ENCODE measurements at places on chromosomes 3 and 15.

- no peak for DNase-seq
These were observed 294.8 kb upstream of the NR2E3 start for GRCh38 chr15:71515375-71516186.

GRCh38 chr3:76470285-76470684 lies 569.6 kb upstream of the ROBO2 start:
- DNase-seq: no peak

DNA sequence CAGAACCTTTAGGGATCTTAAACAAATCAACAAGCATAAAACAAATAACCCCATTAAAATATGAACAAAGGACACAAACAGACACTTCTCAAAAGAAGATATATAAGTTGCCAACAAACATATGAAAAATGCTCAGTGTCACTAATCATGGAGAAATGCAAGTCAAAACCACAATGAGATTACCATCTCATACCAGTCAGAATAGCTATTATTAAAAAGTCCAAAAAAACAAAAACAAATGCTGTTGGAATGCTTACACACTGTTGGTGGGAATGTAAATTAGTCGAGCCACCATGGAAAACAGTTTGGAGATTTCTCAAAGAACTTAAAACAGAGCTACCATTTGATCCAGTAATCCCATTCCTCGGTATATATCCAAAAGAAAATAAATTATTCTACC lies 423.6 kb downstream of the OTOL1 start:
- no peak for DNase-seq

DNA sequence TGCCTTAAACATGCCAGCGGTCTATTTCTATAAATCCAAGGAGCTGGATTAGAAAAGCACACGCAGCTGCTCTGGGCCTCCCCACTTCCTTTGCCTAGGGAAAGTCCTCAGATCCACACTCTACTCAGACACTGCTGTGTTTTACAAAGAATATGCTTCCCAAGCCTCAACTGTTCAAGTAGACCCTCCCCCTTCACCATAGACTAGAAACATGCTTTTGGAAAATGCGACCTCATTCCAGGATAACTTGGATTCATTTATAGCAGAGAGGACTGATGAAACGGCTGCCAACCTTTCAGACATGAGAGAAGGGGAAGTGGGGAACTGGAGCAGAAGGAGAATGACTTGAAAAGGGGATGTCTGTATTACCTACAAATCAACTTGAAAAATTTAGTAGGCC lies 64.0 kb downstream of the P3H2 start:
- no peak for DNase-seq

DNA sequence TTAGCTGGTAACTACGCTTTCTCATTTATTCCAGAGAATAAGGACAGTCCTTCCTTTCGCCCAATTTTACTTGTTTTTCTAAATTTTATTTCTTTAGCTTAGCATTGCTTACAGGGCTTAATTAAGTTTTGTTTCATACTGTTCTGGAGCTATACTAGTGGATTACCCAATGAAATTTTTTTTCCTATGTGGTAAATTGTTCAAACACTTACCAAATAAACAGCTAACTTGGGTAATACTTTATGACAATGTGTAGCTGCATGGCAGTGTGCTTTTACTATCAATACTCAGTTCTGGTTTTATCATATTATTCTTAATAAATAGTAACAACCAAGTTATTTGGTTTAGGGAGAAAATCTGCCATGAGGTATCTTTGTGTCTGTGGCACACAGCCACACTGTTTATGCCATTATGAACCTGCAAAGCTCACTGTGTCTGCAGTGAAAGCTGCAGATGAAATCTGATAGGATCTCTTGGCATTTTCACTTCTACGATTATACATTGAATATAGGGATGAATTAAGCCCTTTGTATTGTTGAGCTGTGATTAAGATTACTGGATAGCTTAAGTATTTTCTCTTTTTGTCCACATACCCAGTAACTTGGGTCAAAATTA lies 37.2 kb downstream of the UBE2E2 start:
- no peak for DNase-seq

GRCh38 chr3:52408466-52408865 lies 36.4 kb downstream of the SEMA3G start:
- no peak for DNase-seq

DNA sequence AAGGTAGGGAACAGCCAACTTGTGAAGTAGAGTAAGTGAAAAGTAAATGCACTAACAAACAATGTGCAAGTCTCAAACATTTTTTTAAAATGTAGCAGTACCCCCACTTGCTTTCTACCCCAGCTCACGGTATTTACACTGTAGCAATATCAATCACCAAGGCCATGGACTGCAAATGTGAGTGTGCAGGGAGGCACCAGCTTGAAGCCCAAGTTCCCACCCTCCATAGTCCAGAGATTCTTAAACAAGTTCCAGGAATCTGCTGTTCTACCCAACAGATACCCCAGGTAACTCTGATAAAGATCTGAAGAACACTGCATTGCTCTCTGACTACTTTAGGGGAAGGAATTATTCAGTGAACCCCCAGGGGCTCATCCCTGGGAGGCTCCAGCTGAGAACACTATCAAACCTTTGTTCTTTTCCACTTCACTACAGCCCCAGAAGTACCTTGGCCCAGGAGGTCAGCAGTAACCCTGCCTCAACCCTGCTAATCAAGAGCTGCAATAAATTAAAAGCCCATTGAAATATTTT lies 86.1 kb downstream of the FOXP1 start:
- no peak for DNase-seq

DNA sequence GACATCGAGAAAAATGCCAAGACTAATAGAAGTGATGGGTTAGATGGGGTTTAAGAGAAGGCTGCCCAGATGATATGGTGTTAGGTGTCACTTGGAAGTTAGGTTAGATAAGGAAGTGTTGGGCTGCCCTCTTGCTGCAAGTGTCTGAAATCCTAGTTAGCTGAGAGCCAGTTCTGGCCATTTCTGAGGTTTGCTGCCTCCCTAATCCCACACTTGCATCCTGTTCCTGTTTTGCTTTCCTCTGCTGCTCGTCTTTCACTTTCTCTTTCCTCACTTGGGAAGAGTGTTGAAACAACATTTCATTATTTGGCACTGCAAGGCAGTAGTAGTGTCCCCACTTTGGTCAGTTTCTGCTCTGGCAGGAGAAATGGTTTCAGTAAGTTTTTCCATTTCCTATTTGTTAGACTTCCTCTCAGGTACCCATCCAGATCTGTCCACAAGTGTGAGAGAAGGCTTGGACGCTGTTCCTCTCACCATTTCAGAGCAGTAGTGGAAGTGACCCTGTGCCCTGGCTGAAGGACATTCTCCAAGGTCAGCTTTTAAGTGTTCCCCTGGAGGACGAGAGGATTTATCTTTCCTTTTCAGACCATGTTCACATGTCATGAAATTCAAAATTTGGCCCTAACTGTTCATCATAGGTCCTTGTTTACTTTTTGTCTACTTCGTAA lies 93.3 kb downstream of the ADAMTSL3 start:
- no peak for DNase-seq

- no peak for DNase-seq
These were observed 138.2 kb upstream of the ZNF385D start for GRCh38 chr3:21889166-21889565.

- no peak for DNase-seq
These were observed 54.7 kb downstream of the TP63 start for GRCh38 chr3:189685860-189686259.

GRCh38 chr3:141240286-141240685 lies 8.7 kb downstream of the PXYLP1 start:
- peak; percentile 40 for DNase-seq

DNA sequence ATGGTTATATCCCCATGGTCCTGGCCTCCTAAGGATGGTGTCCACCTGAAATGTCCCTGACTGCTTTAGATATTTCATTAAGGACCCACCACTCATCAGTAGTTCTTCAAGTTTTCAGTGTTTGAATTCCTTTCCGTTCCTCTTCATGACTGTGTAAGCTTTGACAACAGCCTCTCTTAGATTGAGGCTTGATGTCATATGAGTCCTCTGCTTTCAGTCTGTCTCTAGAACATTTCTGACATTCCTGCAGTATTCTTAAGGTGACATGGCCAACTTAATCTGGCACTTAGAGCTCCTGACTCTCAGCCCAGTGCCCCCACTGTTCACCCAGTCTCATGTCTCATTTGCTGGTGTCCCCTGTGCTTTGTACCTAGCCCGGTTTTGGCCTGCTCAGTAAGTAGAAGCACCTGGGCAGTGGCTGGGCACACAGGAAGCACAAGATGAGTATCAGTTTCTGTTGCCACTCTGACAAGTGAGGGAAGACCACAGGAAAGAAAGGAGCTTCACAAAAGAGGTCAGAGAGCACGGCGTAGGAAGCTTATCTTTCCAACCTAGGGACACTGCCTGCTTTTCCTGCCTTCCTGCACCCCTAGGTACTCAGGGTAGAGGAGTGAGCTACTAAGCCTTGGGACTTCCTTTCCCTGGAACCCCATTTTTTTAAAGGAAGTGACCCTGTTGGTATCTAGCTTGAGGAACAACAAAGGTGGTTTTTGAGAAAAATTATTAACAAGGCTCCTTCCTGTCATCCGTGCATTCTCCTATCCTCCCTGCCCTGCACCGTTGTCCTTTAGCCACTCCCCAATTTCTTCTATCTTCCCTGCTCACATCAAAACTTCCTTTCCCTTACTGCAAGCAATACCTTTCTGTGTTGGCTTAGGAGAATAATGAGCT lies 103.1 kb downstream of the KLHL25 start:
- DNase-seq: peak; percentile 29

DNA sequence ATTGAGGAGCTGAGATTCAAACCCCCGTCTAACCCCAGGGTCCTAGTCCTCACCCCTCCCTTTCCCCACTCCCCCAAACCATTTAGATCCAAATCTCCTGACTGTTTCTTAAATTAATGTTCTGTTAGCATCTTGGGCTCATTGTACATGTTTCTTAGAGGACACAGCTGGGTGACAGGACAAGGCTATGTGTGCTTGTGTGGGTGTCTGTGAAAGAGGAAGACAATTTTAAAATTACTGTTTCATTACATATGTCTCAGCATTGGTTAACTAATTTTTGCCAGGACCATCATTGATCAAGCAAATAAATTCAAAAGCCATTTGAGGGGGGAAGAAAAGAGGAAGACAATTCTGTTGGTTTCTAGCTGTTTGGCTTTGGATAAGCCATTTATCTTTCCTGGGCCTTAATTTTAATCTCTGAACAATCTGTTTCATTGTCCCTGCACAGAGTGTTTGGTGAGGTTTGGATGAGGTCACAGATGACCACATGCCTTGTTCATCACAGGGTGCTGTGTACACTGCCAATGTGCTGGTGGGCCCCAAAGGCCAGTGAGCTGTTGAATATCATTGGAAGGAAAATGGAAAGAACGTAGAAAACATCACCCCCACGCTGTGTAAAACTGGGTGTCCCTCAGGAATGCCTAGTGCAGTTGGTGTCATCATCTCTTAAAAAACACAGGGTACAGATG lies 51.9 kb downstream of the RPLP1 start:
- DNase-seq: no peak

- DNase-seq: no peak
These were observed 2.9 kb upstream of the PRKCD start for GRCh38 chr3:53157974-53158580.

DNA sequence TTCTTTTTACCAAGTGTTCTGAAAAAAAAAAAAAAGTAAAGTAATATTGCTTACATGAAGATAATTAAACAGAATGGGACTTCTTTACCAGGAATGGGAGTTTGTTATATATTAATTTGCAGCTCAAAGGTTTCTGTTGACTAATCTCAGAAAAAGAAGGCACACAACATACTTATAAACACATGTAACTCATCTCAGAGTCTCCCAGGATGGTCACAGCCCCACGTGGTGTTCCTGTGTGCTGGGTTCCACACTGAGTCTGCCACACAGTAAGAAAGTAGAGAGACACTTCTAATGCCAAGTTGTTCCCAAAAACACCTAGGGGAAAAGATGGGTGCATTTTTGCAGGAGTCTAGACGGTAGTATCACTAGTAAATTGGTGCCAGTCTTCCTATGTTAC lies 116.7 kb upstream of the ICE2 start:
- no peak for DNase-seq

DNA sequence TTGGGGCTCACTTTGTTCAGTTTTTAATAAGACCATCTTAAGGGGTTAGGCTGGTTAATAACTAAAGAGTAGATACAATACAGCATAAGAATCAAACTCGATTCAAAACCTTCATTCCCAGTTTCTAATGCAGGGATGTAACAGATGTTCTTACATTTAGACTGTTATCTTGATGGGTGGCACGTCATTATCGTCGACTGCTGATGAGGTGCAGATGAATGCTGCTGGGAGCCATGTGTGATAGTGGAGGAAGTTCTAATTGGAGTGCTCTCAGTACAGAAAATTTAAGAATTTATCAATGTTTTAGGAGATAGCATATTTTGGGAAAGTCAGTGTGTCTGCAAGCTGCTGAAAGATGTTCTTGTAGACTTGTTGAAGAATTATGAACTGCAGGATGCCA lies 331.5 kb downstream of the PTPRG start:
- no peak for DNase-seq

- DNase-seq: no peak
These were observed 83.1 kb upstream of the PLCL2 start for GRCh38 chr3:16801698-16802097.

GRCh38 chr3:78642226-78643035 lies 1125.4 kb downstream of the ROBO1 start:
- no peak for DNase-seq

- peak; percentile 91 for DNase-seq
These were observed 842 bp downstream of the PCCB start for GRCh38 chr3:136250903-136251460.

DNA sequence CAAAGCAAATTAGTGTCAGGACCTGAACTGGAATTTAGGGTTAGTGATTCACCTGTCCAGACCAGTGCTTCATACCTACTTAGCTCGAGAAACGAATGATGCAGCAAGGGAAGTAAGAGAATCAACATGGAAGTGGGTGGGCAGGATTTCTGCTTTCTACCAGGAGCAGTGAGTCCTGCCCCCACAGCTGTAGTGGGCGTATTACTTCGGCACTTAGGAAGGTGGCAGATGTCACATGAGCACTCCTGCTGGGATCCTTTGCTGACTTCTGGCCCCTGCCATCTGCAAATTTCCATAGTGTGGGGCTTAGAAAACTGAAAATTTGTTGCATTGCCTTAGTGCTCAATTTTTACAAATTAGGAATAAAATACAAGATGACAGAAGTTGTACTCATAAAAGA lies 31.2 kb downstream of the RYR3 start:
- no peak for DNase-seq

DNA sequence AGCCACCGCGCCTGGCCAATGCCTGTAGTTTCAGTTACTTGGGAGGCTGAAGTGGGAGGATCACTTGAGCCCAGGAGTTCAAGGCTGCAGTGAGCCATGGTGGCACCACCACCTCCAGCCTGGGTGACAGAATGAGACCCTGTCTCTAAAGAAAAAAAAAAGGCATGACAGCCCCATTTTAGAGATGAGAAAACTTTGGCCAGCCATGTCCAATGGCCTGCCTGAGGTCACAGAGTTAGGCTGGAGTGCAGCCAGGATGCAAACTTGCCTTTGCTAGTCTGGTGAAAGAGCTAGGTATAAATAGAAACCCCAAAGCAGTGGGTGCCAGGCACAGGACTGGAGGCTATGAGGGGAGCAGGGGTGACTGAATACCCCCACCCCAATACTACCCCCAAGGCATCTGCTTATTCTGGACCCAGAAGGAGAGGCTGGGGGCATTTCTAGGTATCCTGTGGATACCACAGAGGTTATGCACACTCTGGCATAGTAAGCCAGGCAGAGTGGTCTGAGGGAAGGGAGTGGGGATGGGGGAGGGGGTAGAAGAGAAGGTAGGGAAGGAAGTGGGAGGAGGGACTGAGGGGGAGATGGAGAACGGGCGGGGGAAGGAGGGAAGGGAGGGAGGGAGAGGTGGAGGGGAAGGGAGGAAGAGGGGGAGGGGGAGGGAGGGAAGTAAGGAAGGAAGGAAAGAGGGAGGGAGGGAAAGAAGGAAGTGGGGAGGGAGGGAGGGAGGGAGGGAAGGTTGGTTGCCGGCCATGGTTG lies 16.2 kb upstream of the C15orf39 start:
- peak; percentile 87 for DNase-seq

Measured in CMK (cell line).